ENCODE measurements at places on chromosomes 5 and 9. TPM values are rescaled to one million over a fixed set of nuclear protein-coding genes. Genes with fewer than 3 reads are reported as not detected.

DNA sequence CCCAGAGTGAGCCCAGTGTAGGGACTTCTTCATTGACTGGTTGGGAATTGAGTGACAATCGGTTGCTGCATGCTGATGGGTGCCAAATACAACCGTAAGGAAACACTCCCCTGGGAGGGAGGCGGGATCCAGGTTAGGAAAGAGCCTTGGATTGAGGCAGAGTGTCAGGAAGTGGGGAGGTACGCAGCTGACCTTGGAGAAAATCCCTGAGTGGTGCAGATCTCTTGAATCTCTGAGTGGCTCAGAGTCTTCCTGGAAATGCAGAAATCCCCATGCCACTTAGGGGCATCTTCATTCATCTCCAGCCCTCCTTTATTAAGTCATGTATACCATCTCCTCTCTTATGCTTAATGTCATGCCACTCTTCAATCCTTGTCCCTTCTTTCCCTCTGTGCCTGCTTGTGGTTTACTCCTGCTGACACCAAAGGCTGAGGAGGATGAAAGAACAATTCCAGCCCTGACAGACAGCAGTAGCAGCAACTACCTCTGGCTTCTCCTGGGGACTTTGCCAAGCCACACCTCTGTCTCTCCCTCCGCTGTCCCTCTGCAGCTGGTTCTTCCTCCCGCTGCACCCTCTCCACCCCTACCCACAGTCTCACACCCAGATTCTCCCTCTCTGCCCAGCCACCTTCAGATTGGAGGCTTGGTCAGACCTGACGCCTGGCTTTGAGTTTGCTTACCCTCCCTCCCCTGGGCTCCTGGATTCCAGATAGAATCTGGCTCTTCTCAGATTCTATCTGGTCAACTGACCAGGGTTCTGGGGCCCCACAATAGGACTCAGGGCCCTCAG is 14.1 kb upstream of the LCP2 start:
- DNase-seq: no peak

DNA sequence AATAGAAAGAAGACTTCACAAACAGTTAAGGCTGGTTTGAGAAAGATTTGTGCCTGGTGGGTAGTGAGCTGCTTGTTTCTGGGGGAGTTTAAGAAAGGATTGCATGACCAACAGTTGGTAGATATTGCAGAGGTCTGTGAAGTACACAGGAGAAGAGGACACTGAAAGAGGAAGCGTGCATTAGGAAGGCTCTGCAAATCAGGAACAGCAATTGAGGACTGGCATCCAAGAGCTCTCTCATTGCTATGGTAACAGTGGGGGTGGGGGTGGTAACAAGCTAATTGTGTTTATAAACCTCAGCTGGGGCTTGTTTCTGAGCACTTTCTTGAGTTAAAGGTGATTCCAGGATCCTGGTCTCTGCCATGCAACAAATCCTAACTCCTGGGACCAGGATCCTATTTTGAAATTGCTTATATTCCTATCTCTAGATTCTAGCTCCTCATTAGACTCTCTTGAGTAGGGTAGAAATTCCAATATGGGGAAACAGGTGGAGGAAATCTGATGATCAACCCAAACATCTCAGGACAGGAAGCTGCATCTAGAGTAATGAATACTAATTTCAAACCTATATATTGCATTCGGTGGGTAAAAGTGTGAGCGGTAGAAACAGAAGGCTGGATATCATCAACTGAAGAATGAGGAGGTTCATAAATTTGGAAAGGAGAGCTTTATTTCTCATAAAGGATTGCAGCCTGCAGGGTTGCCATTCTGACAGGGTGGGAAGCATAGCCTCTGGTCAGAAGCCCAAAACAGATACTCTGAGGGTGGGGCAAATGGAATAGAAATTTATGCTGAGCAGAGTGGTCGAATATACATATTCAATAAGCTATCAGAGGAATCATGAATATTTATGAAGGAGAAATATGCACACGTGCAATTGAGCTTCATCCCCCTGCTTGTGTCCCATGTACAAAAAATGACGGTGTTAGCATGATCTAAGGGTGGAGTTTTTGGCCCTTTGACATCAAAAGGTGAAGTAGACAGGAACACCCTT is 79.4 kb downstream of the PTTG1 start:
- no peak for DNase-seq

GRCh38 chr5:98483301-98483685 is 290.2 kb upstream of the RGMB start:
- no peak for DNase-seq

The OBP2B gene
- total RNA-seq: not detected

The CKMT2 gene
- 10.0 TPM for total RNA-seq

The C5orf52 gene
- not detected for total RNA-seq

The CETN3 gene
- 18.6 TPM for total RNA-seq
